ENCODE measurements at places on chromosomes 7 and 10.

- DNase-seq = no peak
Observed at GRCh38 chr10:119263951-119264617, 56.7 kb downstream of the GRK5 start.

DNA sequence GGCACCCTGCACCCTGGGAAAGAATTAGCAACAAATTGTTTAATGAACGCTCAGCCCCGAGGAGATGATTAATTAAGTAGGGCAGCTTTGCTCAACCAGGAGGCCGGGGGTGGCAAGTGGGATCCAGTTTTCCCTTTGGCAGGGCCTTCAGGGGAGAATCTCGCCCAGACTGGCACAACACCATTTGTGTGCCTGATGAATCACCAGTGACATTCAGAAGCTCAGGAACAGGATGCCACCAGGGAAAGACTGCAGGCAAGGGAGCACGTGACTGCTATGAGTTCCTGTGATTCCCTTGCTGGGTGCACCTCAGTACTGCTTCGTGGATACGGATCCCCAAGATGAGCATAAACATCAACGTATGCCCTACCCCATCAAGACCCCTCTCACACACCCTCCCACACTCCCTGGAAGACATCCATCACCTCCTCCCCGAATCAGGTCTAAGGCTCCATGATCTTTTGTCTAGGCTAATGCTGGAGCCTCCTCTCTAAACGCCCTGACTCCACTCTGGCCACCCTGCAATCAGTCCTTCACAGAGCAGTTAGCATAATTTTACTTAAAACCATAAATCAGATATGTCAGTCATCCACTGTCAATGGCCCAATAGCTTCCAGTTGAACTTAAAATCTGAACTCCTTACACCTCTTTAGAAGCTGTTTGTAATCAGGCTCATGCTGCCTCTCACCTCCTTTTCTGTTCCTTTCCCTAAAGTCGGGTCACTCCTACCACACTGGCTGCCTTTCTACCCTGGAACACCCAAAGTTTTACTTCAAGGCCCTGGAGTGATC lies 109.2 kb upstream of the AGK start:
- DNase-seq = no peak

DNA sequence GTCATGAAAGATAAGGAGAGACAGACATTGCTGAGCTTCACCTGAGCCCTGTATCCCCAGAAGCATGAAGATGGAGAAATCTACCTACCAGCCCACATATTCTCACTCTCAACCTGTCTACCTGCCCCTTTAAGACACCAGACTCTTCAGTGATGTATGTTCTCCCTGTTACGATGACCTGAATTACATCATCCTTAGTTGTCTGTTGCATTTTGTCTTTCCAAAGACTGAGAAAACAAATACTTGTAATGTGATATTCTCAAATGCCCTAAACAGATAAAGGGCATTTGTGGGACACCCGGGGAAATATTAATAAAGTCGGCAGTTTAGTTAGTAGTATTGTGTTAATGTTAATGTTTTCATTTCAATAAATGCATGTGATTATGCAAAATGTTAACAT lies 305.8 kb upstream of the IGFBP3 start:
- no peak for DNase-seq

GRCh38 chr7:31476073-31476745 lies 37.7 kb upstream of the ITPRID1 start:
- DNase-seq = no peak

DNA sequence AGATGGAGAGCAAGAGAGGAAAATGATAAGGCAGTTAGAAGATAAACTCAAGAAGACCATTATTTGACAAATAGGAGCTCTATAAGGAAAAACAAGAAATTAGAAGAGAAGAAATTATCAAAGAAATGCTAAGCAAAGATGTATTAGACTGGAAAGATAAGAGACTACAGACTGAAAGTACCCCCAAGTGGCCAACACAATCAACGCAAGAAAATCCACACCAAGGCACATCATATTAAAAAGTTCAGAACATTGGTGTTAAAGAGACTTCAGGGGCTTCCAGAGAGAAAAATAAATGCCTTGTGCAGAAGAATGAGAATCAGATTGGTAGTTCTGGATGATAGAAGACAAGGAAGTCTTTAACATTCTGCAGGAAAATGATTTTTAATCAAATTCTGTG lies 46.0 kb downstream of the SH2D4B start:
- DNase-seq = no peak
